ENCODE measurements at places on chromosomes 12 and 14.

- no peak for DNase-seq
These were observed 113.8 kb upstream of the G2E3 start for GRCh38 chr14:30445011-30445793.

- DNase-seq, result no peak
These were observed 58.8 kb upstream of the DYNC1H1 start for GRCh38 chr14:101905614-101906013.

DNA sequence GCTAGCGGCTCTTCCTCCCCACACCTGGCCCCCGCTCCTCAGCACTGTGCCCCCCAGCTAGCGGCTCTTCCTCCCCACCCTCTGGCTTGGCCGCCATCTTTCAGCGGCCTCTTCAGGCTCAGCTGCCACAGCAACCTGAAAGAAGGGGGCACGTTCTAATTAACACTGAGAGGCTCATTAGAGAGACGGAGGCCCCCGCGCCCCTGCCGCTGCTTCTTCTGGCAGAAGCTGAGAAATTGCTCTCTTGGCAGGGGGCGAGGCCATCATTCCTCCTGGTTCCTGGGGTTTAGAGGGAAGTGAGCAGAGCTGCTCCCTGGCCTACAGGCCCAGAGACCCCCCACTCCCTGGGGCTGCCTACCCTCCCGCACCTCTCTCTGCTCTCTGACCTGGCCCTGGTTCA is 64.4 kb downstream of the IQSEC3 start:
- no peak for DNase-seq

DNA sequence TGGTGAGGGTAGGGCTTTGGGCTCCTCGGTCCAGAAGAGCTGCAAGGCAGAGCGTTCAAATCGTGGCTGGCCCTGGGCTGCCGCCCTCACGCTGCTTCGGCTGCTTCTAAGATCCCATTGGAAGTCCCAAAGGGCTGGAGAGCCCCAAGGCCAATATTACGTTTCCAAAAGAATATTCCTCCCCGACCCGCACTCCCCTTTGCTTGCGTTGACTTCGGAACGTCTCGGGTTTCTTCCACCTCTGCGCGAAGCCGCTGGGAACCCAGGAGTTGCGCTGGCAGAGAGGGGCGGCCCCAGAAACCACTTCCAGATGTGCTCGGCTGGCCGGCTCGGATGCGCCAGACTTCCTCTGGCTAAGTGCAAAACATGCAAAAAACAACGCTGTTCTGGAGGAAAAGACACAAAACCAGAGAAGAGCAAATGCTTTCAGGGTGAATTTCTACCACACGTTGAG is at the start of gene GLT8D2:
GLT8D2 (minus strand) TSS at position 285 of the 454 bp plus-strand sequence. CDS start 30,539 bp downstream, outside the sequence.
- peak; percentile 33 for DNase-seq

GRCh38 chr12:108237272-108237671 is 101.8 kb downstream of the CMKLR1 start:
- DNase-seq, result no peak

GRCh38 chr14:96826818-96827217 is 29.6 kb downstream of the VRK1 start:
- no peak for DNase-seq

- DNase-seq, result peak; percentile 10
These were observed 62.1 kb upstream of the MAP1LC3B2 start for GRCh38 chr12:116497051-116497591.

DNA sequence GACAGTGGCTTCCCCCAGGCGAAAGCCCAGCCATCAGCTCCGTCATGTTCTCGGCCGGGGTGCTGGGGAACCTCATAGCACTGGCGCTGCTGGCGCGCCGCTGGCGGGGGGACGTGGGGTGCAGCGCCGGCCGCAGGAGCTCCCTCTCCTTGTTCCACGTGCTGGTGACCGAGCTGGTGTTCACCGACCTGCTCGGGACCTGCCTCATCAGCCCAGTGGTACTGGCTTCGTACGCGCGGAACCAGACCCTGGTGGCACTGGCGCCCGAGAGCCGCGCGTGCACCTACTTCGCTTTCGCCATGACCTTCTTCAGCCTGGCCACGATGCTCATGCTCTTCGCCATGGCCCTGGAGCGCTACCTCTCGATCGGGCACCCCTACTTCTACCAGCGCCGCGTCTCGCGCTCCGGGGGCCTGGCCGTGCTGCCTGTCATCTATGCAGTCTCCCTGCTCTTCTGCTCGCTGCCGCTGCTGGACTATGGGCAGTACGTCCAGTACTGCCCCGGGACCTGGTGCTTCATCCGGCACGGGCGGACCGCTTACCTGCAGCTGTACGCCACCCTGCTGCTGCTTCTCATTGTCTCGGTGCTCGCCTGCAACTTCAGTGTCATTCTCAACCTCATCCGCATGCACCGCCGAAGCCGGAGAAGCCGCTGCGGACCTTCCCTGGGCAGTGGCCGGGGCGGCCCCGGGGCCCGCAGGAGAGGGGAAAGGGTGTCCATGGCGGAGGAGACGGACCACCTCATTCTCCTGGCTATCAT is 663 bp downstream of the PTGER2 start:
- no peak for DNase-seq

DNA sequence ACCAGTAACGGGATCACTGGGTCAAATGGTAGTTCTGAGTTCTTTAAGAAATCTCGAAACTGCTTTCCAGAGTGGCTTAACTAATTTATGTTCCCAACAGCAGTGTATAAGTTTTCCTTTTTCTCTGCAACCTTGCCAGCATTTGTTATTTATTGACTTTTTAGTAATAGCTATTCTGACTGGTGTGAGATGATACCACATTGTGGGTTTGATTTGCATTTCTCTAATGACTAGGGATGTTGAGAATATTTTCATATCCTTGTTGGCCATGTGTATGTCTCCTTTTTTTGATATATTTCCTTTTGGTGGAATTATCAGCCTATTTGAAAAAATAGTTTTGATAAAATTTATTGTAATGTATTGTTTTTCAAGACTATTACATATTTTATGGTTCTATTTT is 701.2 kb upstream of the FBXO33 start:
- no peak for DNase-seq

DNA sequence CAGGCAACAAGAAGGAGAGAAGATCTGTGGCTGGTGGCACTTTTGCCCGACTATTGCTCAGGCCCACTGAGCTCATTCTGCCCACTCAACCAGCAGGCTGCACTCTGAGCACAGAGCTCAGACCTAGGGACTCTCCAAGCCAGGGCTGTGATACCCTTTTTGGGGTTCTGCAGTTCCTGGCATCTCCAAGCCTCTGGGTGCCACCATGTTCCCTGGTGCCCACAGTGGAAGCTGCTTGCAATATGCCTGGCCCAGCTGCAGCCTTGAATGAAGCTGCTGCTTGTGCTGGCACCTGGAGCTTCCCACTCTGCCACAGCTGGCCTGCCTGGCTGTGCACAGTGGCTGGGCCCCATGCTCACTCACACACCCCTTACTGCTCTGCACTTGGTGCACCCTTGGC is 236.1 kb downstream of the ADGRD1 start:
- DNase-seq, result no peak

DNA sequence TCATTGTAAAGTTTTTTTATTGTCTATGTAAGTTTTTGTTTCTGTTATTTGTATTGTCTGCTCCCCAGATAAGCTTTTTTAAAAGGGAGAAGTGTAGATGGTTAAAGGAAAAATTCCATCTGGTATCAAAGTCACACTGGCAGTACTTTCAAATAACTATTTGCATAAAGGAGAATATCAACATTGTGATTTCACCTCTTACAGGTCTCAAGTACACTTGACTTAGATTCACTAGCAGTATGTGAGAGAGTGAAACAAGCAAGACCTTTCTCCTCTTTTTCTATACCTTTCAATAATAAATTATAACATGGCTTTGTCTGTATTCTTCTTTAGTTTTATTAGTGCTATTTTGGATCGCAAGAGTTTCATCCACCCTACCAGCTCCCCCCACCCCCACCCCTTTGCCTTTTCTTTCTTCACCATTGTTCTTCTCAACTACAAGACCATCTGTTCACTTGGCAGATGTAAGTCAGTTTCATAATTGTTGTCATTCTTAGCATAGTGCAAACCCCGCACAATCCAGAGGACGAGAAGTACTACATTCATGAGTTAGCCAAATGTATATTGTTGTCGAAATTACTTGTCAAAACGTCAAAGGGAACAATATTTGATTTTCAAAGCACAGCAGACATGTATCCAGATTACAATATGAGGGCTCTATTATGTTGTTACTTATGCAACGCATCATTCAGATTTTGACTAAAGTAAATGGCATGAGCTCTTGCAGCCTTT is 602.7 kb upstream of the FLRT2 start:
- DNase-seq, result no peak

GRCh38 chr12:120710031-120710804 is at the start of gene UNC119B:
TSS of gene UNC119B (plus strand) at chr12:120710458. CDS start at chr12:120710475, 17 bp downstream.
- peak; percentile 53 for DNase-seq

- no peak for DNase-seq
These were observed 335.9 kb downstream of the ALG10 start for GRCh38 chr12:34358198-34358597.

- DNase-seq, result no peak
These were observed 7.5 kb downstream of the EMG1 start for GRCh38 chr12:6978188-6978587.

DNA sequence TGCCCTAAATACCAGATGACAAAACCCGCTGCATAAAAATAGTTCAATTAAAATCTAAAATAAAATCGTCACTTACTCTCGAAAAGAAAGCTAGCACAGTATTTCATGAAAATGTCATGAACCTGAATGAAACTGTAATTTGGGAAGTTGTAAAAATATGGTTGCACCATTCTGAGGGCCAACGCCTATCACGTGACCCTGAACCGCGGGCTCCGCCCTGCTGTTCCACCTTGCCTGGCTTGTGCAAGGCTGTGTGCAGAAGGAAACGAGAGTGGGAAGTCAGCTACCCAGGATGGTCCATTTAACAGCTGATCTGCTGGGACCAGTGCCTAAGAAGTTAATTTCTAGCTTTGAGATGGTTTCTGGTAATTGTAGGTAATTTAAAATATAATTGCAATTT is 91.7 kb upstream of the BMP4 start:
- no peak for DNase-seq

DNA sequence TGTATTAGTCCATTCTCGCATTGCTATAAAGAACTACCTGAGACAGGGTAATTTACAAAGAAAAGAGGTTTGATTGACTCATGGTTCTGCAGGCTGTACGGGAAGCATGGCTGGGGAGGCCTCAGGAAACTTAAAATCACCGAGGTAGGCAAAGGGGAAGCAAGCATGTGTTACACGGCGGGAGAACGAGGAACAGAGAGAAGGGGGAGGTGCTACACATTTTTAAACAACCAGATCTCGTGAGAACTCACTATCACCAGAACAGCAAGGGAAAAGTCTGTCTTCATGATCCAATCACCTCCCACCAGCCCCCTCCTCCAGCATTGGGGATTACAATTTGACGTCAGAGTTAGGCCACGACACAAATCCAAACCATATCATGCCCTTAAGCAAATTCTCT is 13.3 kb upstream of the MAX start:
- DNase-seq, result no peak

DNA sequence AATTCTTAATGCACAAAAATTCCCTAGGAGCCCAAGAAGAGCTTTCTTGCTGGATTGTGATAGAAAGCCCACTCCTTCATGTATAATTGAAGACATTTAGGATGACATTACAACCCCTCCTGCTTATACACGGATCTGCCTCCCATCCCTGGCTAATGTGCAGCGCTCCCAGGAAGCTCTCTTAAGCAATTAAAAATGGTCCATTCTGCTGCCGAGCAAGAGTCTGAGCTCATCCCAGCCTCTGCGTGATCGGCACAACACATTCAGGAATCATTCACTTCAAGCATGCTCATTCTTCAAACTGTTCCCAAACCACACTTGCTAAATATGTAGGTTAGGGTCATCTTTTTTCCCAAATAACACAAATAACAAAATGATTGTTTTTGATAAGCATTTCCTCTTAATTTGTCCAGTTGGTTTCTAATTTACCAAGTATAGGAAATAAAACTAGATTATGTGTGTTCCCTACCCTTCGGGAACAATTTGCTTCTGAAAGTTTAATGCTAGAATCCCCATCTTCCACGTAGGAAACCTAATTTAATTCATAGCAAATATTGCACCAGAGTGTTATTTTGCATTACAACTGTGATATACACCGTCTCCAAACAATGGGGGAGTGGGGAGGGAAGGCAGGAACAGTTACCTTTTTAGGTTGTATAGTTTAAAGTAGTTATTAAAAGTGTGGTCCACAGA is 17.3 kb upstream of the TMEM233 start:
- DNase-seq, result no peak

DNA sequence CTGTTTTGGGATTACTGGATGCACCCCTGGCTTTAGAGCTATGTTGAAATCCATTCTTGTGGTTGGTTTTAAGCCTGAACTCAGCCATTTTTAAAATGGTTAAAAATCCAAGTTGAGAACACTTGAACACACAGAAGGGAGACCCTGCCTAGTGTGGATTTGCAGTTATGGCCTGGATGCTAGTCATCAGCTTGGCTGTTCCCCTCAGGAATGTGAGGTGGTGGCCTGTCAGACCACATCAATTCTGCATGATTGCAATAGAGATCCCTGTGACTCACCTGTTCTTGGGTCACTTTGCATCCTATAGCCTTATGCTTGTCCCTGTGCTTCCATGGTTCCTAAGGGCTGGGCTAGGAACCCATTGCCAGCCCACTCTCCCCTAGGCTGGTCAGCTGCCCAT is 454.1 kb downstream of the ATP23 start:
- no peak for DNase-seq

DNA sequence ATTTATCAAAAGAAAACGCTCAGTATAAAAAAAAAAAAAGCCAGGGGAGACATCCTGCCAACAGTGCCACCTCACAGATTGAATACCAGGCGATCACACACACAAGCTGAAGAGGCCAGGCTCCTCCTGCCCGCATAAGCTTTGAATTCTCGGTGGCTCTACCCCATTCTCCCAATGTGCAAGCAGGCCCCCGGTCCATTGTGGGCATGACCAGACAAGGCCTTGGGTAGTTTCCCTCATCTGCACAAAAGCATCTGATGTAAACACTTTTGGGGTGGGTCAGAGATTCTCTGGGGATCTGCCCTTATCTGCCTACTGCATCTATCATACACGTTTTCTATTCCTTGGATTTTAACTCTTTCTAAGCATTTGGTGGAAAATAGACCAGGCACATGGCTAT is 16.2 kb downstream of the KLRF2 start:
- no peak for DNase-seq

- no peak for DNase-seq
These were observed 129.9 kb upstream of the PDZRN4 start for GRCh38 chr12:41058266-41058665.

DNA sequence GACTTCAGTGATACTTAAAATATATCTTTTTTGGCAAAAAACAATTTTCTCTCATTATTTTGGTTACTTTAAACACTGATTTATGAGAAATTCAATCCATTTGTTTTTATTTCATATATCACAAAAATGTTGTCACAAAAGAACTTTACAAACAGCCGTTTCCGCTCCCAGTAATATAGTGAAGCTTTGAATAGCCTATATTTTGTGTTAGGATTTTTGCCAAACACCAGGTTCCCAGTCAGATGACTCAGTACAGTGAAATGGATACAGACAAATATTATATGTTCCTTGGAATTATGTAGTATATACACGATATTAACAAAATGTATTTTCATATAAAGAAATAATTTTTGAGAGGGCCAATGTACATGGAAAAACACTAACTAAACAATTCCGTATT is 411.1 kb downstream of the CCER1 start:
- no peak for DNase-seq

GRCh38 chr12:101607894-101608293 is 13.1 kb downstream of the MYBPC1 start:
- no peak for DNase-seq

Data from mucosa of gallbladder (tissue), 1 donor.